Ascending aorta (tissue), 2 donors: ENCODE measurements at places on chromosomes 5 and 9.
A peak's percentile ranks its signal among the peaks of the same experiment; 100 is the strongest.

- no peak for DNase-seq
These were observed 99.4 kb upstream of the TARS1 start for GRCh38 chr5:33341351-33341750.

- DNase-seq, result no peak
These were observed 71.4 kb upstream of the WDR41 start for GRCh38 chr5:77563475-77563874.

DNA sequence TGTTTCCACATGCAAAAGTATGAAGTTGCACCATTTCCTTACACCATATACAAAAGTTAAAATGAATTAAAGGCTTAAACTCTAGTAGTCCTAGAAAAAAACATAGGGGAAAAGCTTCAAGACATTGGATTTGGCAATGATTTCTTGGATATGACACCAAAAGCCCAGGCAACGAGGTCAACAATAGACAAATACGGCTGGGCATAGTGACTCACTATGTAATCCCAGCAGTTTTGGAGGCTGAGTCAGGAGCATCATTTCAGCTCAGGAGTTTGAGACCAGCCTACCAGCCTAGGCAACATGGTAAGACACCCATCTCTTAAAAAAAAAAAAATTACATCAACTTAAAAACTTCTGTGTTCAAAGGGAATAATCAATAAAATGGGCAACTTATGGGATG lies 30.9 kb upstream of the SREK1 start:
- no peak for DNase-seq

GRCh38 chr5:121108725-121109124 lies 644.6 kb downstream of the PRR16 start:
- DNase-seq, result no peak

DNA sequence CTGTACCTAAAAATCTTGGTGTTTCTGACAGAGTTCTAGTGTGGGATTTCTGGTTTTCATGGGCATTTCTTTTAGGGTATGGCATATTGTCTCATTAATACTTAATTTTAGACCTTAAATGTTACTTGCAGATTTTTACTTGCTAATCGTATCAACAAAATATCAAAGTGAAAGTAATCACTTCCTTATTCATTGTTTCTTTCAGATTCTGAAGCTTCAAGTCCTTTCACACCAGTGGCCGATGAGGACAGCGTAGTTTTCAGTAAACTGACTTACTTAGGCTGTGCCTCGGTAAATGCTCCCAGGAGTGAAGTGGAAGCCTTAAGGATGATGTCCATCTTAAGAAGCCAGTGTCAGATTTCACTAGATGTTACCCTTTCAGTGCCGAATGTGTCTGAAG lies 45.2 kb downstream of the RABGAP1 start:
- DNase-seq, result no peak

- DNase-seq, result no peak
These were observed 442 bp downstream of the ZNF510 start for GRCh38 chr9:96777426-96777864.

- DNase-seq, result no peak
These were observed 26.6 kb downstream of the DUSP1 start for GRCh38 chr5:172744123-172745104.

DNA sequence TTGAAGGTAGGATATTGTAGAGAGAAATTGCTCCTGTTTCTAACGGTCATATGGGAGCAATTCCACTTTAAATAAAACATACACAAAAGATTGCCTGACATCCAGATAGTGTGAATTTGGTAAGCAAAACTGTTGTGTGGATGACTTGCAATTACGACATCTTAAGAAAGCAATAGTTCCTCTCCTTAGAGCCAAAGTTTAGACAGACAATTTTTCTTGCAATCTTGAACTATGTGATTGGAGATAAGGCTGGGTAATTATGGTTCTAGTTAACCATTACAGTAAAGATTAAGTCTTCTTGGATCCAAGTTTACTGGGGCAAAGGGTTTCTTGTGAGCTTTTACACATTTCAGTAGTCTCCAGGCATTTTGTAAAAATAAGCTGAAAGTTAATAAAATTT lies 1080.6 kb upstream of the CDH6 start:
- no peak for DNase-seq

GRCh38 chr5:112914584-112914983 lies 7.4 kb downstream of the REEP5 start:
- DNase-seq, result no peak

- DNase-seq, result no peak
These were observed 20.5 kb upstream of the OR2K2 start for GRCh38 chr9:111350556-111350955.

DNA sequence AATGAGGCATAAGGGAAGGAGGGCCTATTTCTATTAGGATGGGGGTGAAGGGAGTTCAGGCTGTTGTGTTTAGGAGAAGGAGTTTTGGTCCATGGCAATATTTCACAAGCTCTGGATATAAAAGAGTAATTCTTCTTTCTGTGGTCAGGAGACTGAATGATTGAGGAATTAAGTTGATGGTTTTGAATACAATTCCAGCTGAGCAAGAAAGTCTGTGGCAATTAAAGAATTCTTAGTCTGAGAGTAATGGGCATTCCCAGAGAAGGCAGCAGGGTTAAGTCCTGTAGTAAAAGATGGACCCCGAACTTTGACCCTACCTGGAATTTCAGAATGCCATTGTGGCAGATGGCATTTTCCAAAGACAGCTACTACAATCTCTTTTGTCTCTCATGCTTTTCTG lies 202.6 kb downstream of the TLE4 start:
- DNase-seq, result no peak

GRCh38 chr9:76901801-76902200 lies 4.1 kb downstream of the PRUNE2 start:
- no peak for DNase-seq

- no peak for DNase-seq
These were observed 34.1 kb downstream of the ZNF483 start for GRCh38 chr9:111559000-111559610.

- DNase-seq, result no peak
These were observed 70.4 kb downstream of the RGS7BP start for GRCh38 chr5:64576250-64576649.

- no peak for DNase-seq
These were observed 1.1 kb upstream of the PRKAA1 start for GRCh38 chr5:40799258-40799657.

GRCh38 chr5:65247594-65247993 lies 234.1 kb downstream of the ADAMTS6 start:
- no peak for DNase-seq

- DNase-seq, result peak; percentile 61
These were observed 10.0 kb downstream of the TRAF1 start for GRCh38 chr9:120916588-120916987.

DNA sequence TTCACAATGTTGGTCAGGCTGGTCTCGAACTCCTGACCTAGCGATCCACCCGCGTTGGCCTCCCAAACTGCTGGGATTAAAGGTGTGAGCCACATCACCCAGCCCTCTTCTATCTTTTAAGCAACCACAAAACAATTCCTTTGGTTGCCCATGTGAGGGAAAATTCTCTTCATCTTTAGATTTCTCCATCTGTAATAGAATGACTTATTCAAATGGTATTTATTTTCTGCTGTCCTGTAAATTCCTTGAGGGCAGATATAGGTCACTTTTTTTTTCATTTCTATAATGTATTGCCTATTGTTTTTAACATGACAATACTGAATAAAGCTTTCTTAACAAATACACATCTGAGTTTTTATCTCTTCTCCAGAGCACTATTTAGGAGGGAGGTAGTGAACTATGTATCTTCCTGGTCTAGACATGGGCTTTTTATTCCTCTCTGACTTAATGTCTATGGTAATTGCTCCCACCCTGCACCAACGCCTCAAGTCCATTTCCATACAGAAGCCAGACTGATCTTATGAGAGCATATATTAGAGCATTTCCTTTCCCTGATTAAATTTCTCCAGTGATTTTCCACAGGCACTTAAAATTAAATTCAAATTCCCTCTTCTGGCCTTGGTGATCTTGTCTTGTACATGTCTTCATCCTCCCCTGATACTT lies 595.6 kb downstream of the CAAP1 start:
- no peak for DNase-seq

DNA sequence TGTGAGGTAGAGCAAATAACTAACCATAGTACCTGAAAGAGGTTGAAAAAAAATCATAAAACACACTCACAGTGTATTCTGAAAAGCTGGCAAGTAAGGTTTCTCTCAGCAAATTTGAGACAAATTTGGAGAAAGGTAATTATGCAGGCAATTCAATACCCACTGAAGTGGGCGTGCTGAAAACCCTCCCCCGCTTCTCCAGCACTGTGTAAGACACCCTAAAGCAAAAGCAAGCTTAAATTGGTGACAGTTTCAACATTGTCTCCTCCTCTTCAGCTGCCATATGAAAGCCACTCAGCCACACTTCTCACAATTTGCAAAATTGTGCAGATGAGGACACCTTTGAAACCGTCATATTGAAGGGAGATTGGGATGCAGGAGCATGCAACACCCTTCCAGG lies 322.3 kb upstream of the CDH6 start:
- no peak for DNase-seq

DNA sequence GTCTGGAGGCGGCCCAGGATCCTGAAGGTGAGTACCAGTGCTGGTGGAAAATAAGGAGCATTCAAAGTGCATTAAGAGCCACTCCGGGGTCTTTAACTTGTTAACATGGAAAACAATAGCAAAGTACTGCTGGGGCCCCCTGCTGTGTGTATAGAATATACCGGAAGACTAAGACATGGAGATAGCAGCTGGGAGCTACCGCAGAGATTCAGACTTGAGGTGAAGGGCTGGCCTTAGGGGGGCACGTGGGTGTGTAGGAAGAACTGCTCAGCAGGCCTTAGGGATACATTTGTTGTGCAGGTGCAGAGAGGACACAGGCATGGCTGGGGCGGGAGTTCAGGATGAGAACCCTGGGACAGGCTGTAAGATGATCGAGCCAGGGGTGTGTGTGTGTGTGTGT lies 1.2 kb upstream of the DMRT1 start:
- DNase-seq, result no peak

- no peak for DNase-seq
These were observed 1.6 kb downstream of the CEMIP2 start for GRCh38 chr9:71766663-71767062.

GRCh38 chr5:175107028-175107588 lies 336.9 kb downstream of the DRD1 start:
- no peak for DNase-seq

GRCh38 chr5:128674837-128675446 lies 136.9 kb upstream of the FBN2 start:
- DNase-seq, result no peak

- DNase-seq, result no peak
These were observed 159.9 kb downstream of the LURAP1L start for GRCh38 chr9:12934545-12935272.

DNA sequence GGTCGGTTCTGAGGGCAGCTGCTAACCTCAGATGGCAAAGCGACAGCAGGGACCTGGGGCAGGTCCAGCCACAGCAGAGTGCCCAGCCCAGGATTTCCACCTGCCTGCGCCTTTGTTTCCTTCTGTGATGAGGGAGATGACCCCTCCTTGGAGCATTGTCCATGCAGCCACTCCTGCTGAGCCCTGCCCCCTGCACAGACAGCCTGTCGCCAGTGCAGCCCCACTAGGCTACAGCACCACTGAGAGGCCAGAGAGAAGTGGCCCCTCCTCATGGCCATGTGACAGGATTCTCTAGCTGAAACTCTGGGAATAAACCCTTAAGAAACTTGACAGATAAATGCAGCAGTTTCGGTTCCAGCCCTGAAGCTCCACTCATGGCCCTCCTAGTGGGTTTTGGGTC lies 10.5 kb upstream of the MRNIP start:
- no peak for DNase-seq

DNA sequence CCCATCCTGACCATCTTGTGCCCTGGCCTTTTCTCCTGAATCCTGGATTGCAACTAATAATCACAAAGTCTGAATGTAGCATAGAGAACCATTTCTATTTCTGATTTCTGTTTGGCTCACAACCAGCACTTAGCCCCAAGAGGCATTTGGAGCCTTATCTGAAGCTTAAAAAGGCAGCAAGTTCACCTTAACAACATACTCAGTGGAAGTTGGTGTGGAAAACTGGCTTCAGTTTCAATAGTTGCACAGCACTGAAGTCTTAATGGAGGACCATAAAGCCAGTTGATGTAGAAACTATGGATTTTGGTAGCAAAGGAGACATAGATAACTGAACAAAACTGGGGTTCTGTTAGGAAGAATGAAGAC lies 574.1 kb downstream of the PSAT1 start:
- DNase-seq, result no peak

- no peak for DNase-seq
These were observed 364.2 kb upstream of the PDE4D start for GRCh38 chr5:60257596-60258271.

GRCh38 chr5:173642191-173642816 lies 25.9 kb upstream of the BOD1 start:
- DNase-seq, result no peak

DNA sequence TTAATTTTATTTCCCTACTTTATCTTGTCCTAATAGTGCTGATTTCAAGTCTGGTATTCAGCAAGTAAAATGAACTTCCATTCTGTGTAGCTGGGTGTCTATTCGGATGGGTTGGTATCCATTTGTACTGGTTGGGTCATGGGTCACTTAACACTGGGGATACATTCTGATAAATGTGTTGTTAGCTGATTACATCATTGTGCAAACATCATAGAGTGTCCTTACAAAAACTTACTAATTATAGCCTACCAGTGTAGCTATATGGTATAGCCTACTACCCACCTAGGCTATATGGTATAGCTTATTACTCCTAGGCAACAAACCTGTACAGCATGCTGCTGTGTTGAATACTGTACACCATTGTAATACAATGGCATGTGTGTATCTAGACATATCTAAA lies 1373.7 kb upstream of the DMAC1 start:
- no peak for DNase-seq

GRCh38 chr5:64040490-64040889 lies 78.2 kb upstream of the HTR1A start:
- no peak for DNase-seq

DNA sequence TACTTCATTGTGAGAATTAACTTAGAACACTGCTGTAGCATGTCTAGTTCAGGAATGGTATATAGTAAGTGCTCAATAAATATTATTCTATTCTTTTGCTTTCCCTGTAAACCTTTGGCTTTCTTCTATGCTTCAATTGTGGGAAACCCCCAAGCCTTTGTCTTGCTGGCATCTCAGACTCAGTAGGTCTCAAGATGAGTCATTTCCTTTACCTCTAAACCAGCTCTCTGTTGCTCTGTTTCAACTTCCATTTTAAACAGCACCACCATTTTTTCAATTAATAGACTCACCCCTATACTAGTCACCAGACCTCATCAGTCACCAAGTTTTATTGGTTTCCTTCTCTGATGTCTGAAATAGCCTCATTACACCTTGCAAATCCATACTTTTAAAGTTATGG lies 43.5 kb downstream of the DMAC1 start:
- DNase-seq, result no peak
